ENCODE measurements at places on chromosomes 7 and 10.

GRCh38 chr10:78579995-78580394, 488.8 kb upstream of the ZMIZ1 start:
- DNase-seq = peak; percentile 59

GRCh38 chr7:101494602-101495329, 132.1 kb downstream of the COL26A1 start:
- DNase-seq = no peak

DNA sequence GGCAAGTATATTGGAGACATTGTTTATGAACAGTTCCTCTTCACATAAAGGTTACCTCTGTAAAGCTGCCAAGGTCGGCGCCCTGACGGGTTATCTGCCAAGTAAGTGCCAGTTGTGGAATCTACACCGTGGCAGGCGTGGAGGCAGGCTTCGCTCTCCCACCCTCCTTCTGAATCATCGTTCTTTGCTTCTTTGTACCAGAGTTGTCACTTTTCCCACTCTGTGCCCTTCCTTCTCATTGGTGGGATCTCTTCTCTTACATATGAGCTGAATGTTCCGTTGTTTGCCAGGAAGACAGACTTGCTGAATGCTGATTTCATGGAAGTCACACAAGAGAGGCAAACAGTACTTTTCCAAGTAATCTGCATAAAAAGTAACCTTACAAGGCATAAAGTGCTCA, 40.6 kb upstream of the PTPRZ1 start:
- DNase-seq = peak; percentile 48

DNA sequence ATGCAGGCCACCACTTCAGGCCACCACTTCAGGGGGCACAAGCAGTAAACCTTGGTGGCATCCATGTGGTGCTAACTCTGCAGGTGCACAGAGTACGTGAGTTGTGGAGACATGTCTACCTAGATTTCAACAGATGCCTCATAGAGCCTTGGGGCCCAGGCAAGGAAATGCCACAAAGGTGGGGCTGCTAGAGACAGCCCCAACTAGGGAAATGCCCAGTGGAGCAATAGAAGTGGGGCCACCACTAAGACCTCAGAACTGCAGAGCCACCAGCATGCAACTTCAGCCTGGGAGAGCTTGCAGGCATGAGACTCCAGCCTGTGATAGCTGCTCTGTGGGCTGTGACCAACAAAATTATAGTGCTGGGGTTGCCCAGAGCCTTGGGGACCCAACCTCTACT, 107.6 kb downstream of the DNAJC1 start:
- no peak for DNase-seq

DNA sequence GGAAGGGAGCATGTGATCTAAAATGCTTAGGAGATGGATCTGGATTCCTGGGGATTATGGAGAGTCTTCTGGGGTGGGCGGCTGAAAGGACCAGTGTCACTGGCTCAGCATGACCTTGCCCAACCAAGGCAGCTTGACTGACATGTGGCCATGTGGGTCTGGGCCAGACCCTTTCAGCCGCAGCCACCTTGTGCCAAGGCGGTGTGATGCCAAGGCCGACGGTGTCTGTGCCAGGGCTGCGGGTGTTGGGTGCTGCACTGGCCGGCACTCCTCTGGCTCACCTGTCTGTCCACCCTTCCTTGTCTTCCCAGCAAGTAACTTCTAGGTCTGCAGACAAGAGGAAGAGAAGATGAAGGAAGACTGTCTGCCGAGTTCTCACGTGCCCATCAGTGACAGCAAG, 8.8 kb downstream of the DEPP1 start:
- DNase-seq = no peak

GRCh38 chr10:129848696-129849451, 115.2 kb downstream of the EBF3 start:
- no peak for DNase-seq

DNA sequence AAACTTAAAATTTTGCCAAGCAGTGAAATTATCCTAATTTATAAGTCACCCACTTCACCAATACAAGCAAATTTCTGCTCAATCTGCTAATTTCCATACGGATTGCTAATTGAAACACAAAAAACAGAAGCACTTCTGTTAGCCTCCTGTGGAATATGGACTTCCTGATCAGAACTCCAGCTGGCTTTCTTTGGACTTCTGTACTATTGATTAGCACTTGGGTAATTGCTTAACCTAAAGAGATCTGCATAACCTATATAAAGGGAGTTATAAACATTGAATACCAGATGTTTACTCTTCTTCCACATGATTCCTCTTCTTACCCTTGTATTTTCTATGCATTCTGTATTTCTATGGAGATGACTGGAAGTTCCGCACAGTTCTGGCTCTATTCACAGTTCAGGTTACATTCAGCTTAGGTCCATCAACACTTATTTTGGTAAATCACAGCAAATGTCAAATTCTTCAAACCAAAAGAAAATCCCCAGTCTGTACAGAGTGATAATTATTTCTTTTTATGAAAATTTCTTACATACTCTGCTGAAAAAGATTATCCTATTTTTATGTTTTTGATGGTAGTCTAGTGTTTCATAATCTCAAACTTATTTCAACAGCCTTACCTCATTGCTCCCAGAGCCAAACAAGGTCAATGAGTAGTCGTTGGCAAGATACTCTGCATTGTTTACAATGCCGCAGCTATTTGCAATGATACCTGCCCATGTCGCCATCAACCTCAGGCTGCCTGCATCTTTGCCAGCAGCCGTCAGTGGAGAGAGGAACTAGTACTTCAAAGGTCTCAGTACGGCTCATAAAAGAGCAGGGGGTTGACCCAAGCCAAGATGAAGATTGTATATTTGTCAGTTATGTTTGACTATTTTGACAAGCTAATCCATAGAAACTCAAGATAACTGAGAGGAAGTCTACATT, 225.6 kb downstream of the AHR start:
- peak; percentile 29 for DNase-seq

DNA sequence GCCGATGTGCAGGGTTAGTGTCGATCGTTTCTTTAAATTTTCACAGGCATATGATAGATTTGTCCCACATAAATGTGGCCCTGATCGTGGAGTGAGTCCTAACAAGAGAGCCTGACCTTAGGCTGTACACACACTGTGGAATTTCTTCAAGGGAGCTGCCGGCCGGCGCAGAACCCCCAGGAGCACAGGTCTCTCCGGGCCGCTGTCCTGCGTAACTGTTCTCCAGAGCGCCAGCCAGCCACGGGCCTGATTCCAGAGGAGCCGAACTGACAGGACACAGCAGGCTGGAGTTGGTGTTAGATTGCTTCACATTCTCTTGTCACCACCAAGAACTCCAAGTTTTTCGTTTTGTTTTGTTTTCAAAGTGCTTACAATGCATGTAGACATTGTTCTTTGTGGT, 37.3 kb downstream of the SHH start:
- DNase-seq = no peak

GRCh38 chr10:110224992-110225391, 17.6 kb downstream of the MXI1 start:
- no peak for DNase-seq

DNA sequence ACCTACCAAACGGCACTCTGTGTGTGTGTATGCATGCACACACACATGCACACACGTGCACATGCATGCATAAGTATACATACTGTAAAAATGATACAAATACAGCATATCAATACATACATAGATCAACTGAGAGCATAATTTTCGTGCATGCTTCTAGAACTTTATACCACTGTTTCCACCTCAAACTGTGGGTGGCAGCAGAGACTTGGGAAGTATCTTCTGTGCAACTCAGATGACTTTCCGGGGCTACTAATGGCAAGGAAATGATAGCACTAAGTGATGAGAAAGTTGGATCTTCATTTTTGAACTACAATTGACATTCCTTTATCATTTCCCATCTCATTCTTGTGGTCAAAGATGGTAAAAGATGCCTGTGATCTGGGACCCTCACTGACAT, 570.7 kb downstream of the REEP3 start:
- no peak for DNase-seq

DNA sequence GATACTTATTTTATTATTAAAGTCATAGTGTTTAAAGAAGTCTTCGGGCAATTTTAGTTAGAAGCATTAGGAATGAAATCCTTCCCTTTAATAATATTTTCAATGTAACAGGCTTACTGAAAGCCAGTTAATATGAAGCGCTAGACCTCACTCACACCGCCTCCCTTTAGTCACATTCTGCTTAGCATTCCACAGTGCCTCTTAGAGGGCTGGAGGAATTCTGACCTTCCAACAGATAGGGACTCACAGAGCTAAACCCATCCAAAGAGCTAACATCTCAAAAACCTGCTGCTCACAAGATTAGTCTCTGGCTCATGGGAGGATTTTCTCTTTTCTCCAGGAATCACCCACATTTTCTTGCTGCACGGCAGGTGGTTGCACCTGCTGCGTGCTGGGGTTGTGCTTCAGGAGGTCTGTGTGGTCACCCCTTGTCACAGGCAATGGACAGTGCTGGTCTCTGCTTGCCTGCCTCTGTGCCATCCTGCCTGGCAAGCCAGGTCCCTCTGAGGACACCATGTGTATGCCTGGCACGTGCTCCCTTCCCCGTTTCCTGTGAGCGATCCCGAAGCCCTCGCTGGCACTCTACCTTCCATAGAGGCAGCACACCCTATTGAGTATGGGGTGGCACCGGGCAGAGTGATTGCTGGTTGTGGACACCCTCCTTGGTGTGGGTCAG, 91.8 kb downstream of the KLF6 start:
- no peak for DNase-seq

DNA sequence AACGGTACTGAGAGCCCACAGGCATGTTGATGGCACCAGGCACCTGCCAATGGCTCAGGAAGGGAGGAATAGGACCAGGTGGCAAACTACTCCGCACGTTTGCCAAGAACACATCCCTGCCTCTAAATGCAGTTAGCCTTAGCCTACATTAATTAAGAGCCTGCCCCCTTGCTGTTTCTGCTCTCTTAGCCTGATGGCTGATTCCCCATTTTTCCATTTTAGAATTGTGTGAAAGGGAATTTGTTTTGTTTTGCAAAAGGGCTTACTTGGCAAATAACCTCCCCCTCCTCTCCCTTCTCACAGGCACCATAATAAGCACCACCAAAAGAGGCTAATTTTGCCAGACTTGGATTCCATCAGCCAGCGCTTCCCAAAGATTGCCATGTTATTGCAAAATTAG, 1203.2 kb downstream of the SORCS3 start:
- DNase-seq = peak; percentile 17

- no peak for DNase-seq
Observed at GRCh38 chr7:89311886-89312285, 516.3 kb upstream of the TEX47 start.

GRCh38 chr7:116683786-116684185, 11.8 kb downstream of the MET start:
- no peak for DNase-seq

DNA sequence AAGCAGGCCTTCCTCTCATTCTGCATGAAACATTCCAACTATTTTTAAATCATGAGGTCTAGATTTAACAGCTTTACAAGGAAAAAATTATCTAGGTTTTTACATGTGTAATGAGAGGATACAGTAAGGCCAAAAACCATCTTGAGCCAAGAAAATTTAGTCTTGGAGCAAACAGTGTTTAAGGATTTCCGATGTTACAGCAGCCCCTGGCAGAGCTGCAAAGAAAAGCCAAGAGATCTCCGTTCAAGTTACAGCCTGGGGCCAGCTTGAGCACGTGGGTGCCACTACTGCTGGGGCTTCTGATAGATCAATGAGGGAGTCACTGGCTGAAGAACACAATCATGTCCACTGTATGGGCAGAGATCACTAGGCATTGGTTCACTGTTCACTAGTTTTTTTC, 156.2 kb downstream of the EVX1 start:
- DNase-seq = no peak

DNA sequence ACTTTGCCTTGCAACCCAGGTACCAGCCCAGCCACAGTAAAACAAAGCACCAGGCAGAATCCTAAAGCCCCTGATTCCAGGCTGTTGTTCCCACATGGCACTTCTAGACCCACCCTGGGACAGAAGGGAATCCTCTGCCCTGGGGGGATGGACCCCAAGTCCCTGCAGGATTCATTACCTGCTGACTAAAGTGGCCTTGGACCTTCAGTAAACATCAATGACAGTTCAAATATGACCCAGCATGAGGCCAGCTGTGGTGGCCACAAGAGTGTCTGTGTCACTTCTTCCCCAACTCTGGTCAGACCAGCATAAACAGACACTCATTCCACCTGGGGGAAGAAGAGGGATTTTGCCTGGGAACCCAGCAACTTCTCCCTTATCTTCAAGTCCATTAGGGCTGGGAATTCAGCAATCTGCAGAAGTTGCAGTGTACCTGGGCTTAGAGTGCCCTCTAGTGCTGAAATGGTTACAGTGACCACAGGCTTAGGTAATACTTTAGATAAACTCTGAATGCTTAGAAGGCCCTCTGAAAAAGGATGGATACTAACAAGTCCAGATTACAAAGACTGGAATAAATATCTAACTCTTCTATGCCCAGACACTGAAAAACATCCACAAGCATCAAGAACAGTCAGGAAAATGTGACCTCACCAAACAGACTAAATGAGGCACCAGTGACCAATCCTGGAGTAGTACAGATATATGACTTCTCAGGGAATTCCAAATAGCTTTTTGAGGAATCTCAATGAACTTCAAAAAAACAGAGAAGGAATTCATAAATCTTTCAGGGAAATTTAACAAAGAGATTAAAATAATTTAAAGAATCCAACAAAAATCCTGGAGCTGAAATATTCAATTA, 108.5 kb upstream of the TMEM168 start:
- peak; percentile 46 for DNase-seq

GRCh38 chr7:33905389-33906032, at the start of gene BMPER:
Gene BMPER (plus strand): TSS chr7:33905539. CDS start chr7:33905614, 75 bp downstream.
- DNase-seq = peak; percentile 78

DNA sequence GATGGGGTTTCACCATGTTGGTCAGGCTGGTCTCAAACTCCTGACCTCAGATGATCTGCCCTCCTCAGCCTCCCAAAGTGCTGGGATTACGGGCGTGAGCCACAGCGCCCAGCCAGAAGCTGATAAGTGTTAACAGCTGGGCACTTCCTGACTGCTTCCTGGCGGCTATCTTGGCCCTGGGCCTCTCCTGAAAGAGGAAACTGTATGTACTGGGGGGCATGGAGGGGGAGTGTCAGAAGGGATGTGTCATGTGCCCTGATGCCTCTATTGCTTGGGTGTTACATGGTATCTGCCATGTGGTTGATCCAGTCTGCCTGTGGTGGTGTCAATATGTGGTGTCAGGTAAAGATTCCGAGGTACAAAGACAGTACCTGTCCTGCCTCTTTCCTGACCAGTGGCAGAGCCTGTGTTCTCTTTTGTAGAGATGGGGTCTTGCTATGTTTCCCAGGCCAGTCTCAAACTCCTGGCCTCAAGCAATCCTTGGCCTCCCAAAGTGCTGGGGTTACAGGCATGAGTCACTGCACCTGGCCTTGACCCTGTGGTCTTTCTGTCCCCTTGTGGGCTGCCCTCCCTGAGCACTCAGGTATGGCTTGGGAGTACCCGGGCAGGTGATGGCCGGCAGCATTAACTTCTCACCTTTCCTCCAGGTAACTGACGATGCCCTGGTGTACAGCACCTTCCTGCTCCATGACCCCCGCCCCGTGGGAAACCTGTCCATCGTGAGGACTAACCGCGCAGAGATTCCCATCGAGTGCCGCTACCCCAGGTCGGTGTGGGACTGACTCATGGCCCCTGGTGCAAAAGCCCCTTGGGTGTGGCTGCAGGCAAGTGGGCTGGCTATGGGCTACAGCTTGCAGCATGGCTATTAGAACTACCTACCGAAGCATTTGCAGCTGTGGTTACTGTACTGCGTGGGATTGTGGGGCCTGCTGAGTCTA, 4.4 kb downstream of the ZP3 start:
- no peak for DNase-seq

GRCh38 chr10:101783736-101784118, 481 bp upstream of the NPM3 start:
- DNase-seq = no peak

Measured in NCI-H1105 (cell line).